Metanephros (tissue), 2 donors: ENCODE measurements at places on chromosomes 6 and 20. TPM values are rescaled to one million over a fixed set of nuclear protein-coding genes. Genes with fewer than 3 reads are reported as not detected.

The LZTS3 gene
- 16.2 TPM for total RNA-seq

The TMEM200A gene
- 22.4 TPM for total RNA-seq

The BPI gene
- 6.4 TPM for total RNA-seq

The RSPH9 gene
- total RNA-seq = 1.2 TPM

The VSX1 gene
- total RNA-seq = not detected
